Activated T-helper 1 cell treated with anti-CD3 and anti-CD28 coated beads, Interleukin-12 subunit alpha, Interleukin-12 subunit beta, Interleukin-2, Interleukin-4 antibody, amounts not matched to agents 30 ng/mL and 10 ng/mL and 1 ng/mL, durations not matched to agents 14 hours and 24 hours and 36 hours (primary cell): ENCODE measurements at places on chromosomes 2 and 18. TPM values are rescaled to one million over a fixed set of nuclear protein-coding genes. Genes with fewer than 3 reads are reported as not detected.

- no peak for DNase-seq
Measured at GRCh38 chr18:23067236-23067635, 68.0 kb upstream of the CABLES1 start.

DNA sequence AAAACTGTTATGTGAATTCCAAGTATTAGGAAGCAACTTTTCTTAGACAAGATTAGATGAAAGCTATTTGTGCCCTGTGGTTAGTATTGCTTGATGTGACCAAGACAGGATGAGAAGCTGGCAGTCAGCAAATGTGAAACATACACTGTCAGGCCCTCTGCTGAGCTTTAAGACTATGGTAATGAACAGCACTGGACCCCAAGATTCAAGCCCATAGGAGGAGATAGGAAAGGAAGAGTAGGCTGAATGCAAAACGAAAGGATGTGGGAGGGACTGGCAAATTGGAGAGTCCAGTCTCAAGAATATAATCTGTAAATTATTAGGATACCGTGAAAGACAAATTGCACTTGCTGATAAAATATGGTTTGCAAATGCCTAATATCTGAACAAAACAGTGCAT, 16.4 kb downstream of the BZW1 start:
- no peak for DNase-seq

DNA sequence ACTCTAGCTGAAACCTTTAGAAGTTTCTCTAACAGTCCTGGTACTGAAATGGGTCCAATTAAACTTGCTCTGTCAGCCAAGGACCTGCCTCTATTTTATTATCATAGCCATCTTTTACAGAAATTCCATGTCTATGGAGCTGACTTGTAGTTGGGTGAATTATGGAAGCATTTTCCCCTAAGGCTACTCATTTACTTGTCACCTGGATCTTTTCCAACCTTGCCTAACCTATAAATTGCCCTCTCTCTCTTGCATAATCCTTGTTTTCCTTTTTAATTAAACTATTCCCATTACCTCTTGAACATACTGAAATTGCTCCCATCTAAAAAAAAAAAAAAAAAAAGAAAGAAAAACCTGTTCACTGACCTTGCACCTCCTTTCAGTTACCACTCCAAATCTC, 74.6 kb upstream of the DOK6 start:
- DNase-seq, result no peak

DNA sequence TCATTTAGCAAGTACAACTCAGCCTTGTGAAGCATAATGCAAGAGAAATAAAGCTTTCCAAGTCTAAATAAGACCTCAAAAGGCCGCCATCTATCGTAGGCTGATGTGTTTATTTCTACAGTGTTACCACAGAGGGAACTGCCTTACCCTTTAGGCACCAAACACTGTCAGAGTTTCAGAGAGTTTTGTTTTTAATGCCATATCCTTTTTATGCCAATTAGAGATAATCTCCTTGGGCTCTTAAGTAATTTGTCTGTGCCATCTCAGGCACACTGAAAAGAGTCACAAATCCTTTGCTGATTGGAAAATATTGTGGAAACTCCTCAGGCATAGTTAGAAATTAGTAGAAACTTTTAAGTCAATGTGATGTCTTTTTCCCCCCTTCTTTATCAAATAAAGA, 797.1 kb downstream of the SLC4A3 start:
- DNase-seq, result no peak

ZNF804A gene
- total RNA-seq, result 0.05 TPM in 1 of 2 replicates, not detected in the other

DNA sequence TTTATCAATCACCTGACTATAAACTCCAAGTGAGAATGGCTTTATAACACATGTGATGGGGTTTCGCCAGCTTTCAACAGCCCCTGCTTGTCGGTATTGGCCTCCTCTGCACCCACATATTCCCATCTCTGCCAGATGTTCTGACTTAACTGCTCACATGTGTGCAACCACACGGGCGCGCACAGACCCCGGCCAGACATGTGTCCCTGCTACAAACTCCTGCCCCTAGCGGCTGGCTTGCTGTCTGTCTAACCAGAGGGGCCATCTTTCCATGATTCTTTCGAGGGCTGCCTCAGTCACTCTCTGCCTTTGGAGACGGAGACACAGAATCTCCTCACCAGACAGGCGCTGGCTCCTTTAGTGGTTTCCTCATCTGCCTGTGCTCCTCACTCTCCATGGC, 15.3 kb downstream of the STON1 start:
- no peak for DNase-seq

- DNase-seq, result no peak
Measured at GRCh38 chr2:215431290-215431689, 4.6 kb downstream of the FN1 start.

GRCh38 chr2:46921676-46922448, 6.3 kb upstream of the MCFD2 start:
- DNase-seq, result no peak

GRCh38 chr18:51437280-51438271, 240.1 kb upstream of the MEX3C start:
- DNase-seq, result no peak

DNA sequence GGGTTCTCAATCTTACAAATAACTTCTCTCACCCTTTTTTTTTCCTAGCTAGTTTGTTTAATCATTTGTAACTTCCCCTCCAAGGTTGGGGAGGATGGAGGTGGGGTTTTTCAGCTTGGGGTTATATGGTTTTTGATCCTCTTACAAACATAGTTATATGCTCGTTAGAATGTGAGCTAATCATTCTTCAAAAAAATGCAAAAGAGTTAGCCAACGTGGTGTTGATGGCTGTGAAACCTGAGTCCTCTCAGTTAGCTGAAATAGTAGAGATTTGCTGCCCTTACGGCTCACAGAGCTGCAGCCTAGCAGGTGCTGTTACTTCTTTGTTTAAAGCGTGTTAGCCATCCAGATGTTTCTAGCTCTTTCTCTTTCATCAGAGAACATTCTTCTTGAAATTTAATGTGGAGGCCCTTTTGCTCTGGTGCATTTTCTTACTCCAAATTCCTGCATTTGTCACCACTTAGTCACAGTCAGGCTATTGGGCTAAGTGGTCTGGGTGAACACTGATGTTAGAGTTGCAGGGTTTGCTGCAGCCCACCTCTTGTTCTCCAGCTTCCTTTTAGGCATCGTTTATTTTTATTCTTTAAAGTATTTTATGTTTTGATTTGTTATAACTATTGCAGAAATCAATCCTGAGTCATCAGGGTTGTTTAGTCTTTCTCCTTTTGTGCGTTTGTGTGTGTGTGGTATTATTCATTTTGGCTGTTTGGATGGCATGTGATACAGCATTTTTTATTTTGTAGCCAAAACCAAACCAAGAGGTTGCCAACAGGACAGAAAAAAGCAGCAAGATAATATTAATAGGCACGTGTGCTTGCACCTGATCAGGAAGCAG, 41.1 kb downstream of the LIMS1 start:
- DNase-seq, result no peak

DNA sequence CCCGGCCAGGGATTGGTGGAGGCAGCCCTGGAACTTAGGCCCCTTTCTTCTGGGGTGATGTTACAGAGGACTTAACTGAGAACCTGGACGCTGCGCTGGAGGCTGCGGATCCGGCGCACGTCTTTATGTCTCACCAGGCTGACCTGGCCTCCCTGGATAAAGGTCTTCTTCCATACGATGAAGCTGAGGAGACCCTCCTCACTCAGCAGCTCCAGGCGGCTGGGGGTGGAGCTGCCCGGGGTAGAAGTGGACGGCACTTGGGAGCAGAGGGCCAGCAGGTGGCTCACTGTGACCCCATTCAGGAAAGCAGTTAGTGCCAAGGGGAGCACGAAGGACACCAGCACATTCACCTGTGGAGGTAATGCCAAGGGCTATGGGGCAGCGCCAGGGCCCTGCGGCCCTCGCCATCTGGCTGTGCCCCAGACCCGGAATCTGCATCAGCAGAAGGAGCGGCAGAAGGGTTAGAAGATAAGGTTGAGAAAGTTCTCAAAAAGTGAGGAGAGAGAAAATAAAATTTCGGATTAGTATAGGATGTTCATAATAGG, 8.0 kb downstream of the NTSR2 start:
- no peak for DNase-seq

DNA sequence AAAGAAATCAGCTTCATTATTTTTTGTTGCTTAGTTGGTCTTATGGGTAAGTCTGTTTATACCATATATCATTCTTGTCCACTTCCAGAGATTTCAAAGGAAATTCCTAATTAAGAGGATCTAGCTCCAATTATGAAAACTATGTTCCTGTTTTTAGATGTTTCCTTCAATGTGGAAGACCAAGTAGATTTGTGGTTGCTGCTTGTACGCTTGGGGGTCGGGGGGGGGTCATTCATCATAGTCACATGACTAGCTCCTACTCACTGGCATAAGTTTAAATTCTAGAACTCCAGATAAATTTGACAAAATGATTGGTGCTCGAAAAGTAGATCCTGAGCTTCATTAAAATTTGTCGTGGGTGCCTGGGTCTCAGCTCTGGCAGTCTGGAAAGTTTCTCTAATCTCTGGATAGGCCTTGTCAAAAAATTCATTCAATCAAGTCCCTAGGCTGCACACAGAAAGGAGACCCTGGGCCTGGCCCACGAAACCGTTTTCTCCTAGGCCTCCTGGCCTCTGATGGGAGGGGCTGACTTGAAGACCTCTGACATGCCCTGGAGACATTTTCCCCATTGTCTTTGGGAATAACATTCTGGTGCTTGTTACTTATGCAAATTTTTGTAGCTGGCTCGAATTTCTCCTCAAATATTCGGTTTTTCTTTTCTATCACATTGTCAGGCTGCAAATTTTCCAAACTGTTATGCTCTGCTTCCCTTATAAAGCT, 62.5 kb downstream of the MEP1B start:
- no peak for DNase-seq

- DNase-seq, result no peak
Measured at GRCh38 chr2:36492216-36492945, 105.6 kb downstream of the FEZ2 start.

- DNase-seq, result no peak
Measured at GRCh38 chr2:173171321-173171720, 95.7 kb downstream of the MAP3K20 start.

DNA sequence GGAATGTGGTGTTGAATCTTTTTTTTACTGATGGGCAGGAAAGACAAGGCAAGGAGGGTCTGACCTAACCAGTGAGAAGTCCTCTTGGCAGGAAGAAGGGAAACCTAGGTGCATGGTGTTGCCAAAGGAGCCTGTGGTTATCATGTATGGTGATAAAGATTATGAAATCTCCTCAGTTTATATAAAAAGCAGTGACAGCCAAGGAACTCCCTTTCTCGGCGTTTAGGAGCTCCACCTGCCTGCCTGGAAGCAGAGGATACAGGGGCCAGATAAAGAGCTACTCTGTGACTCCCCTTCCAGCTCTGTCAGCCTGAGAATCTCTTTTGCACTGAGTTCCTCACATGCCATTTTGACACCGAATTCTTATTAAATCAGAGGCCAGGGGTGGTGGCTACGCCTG, 26.1 kb downstream of the COLEC12 start:
- no peak for DNase-seq

DNA sequence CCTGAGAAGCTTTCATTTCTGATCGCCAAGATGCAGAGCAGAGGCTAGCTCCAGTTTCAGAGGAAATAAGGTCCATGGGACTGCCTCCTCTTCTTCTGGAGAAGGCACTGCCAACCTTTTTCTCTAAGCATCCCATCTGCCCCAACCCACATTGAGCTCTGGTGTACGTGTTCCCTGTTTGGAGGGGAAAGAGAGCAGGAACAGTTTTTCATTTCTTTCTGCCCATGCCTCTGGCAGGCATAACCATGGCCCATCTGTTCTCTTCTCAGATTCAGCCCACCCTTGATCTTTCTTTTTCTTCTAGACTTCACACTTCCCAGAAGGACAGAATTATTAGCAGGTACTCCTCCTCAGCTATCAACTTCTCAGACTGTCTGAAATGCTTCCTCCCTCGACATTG, 1110.3 kb upstream of the KLHL29 start:
- DNase-seq, result no peak

SLC38A11 gene
- not detected in 2 replicates for total RNA-seq
